ENCODE measurements at places on chromosomes 11 and 22.

- no peak for DNase-seq
Measured at GRCh38 chr11:37657645-37658044, 1059.6 kb upstream of the RAG2 start.

DNA sequence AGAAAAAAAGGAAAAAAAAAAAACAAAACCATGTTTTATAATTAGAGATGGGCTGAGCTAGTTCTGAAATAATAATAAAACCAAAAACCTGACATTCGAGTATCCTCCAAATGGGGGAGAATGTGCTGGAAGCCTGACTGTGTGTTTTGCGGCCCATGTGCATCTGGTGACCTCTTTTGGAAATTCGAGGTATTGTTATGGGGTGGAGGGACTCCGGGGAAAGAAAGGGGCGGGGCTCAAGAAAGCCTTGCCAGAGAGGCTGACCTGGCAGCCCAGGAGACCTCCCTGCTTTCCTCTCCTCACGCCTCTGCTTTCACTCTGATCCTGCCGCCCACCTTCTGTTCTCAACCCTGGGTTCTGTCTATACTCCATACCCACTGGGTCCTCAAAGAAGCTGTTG lies 72.9 kb downstream of the CTTN start:
- DNase-seq, result no peak

DNA sequence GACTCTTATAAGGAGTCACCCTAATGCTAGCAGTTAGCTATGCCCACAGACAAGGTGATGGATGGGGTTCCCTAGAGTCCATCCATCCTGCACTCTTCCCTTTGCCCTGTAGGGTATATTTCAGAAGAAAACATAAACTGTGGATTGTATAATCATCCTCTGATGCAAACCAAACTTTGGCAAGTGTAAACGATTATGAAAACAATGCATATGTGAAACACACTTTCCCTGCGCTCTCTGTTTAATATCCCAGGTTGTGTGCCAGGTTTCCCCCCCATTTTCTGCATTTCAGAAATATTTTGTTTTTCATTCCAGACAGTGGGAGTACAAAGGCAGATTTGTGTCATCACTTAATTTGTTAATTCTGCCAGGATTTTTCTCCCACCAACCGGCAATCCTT lies 110.0 kb downstream of the LDLRAD3 start:
- DNase-seq, result no peak

DNA sequence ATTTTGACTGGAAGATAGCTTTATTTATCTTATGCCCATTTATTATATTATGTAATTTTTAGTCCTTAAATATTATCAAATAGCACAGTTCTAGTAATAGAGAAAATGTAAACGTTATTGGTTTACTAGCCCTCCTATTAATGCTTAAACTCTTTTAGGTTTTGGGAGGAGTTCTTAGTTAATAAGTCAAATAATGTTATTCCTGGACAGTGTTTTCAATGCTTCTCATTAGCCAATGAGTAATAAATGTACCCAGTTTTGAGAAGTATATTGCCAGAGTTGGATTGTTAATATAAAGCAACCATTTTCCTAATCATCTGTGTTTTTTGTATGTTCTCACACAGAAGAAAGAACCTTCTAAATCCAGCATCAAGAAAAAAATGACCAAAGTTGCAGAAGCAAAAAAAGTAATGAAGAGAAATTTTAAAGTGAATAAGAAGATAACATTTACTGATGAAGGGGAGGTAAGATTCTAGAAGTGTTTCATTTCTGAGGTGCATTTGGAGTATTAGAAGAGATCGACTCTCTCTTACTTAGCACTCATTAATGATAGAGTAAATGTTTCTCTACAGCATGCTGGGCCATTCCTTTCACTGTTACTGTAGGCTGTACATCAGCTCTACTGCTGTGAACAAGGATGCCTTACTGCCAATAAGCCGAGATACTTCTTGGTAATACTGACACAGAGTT lies 173.4 kb downstream of the DDX10 start:
- DNase-seq, result no peak
